MV-4-11 (cell line): ENCODE measurements at places on chromosomes 5 and 9.

GRCh38 chr9:95740217-95741004 is 135.1 kb upstream of the ERCC6L2 start:
- DNase-seq: no peak

DNA sequence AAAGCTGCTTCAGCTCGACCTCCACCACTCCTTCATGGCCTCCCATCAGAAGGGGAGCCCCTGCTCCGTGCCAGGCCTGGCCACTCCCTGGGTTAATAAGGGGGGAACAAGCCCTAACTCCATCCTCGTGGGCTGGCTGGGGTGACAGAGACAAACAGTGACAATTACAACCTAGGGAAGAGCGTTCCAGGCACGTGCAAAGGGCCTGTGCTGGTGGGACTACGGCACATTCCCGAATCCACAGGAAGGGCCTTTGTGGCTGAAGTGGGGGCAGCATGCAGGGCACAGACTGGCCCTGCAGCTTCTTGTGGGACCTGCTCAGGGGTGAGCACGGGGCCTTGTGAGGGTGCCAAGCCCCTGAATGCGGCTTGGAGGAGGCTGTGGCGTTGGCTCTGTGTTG is 157.4 kb downstream of the C9orf50 start:
- DNase-seq: no peak

DNA sequence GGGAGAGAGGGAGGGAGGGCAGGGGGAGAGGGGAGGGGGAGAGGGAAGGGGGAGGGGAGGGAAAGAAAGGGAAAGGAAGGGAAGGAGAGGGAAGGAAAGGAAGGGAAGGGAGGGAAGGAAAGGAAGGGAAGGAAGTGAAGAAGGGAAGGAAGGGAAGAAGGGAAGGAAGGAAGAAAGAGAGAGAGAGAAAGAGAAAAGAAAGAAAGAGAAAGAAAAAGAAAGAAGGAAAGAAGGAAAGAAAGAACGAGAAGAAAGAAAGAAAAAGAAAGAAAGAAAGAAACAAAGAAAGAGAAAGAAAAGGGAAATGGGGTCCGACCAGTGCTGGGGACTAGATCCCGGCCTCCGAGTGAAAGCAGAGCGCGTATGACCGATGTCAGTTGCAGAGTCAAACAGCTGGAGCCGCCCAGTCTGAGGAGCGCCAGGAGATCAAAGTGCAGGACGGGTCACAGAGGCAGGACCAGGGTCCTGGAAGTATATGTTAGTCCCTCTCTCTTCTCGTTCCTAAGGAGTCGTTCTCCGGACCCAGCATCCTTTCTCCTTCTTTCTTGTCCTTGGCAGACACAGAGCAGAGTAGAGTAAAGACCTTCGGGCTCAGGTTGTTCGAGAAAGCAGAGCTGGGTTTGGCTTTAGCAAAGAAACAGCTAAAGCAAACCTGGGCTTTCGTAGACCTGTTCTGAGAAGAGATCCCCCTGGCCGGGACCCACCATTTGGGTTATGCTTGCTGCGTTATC is 305.4 kb upstream of the MSX2 start:
- no peak for DNase-seq

GRCh38 chr5:68007451-68007850 is 208.1 kb upstream of the PIK3R1 start:
- peak; percentile 95 for DNase-seq

- peak; percentile 6 for DNase-seq
Measured at GRCh38 chr5:158722940-158723339, 376.8 kb downstream of the EBF1 start.

GRCh38 chr5:38478166-38478565 is 78.3 kb downstream of the LIFR start:
- no peak for DNase-seq

GRCh38 chr5:167743695-167744464 is 547.6 kb upstream of the WWC1 start:
- no peak for DNase-seq

GRCh38 chr5:75632321-75632720 is 21.1 kb downstream of the ANKDD1B start:
- DNase-seq: no peak

GRCh38 chr5:68875351-68875750 is 218.5 kb upstream of the SLC30A5 start:
- no peak for DNase-seq

DNA sequence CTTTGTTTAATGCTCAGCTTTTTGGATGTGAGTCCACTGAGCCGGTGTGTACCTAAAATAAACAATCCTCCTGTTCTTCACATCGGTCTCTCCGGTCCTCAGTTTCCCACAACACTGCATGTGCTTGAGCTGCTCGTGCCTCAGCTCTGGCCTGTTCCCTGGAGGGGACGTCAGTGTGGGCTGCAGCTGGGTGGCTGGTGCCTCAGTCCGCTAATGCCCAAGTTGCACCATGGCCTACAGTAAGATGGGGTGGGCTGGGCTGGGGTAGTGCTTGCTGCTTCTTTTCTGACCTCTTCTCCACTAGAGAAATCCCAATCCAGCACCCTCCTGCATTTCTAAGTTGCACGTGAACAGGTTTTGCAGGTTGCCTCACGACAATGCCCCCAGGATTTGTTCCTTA is 595 bp upstream of the BTNL9 start:
- no peak for DNase-seq

- DNase-seq: no peak
Measured at GRCh38 chr5:79774171-79774854, 84.7 kb downstream of the CMYA5 start.

GRCh38 chr5:61306531-61307131 is 25.4 kb upstream of the ZSWIM6 start:
- peak; percentile 62 for DNase-seq

- no peak for DNase-seq
Measured at GRCh38 chr9:87478226-87478992, 19.3 kb upstream of the DAPK1 start.

GRCh38 chr5:38607396-38607795 is 51.0 kb upstream of the LIFR start:
- DNase-seq: peak; percentile 92

GRCh38 chr5:58466939-58467338 is 7.1 kb upstream of the PLK2 start:
- DNase-seq: peak; percentile 85

DNA sequence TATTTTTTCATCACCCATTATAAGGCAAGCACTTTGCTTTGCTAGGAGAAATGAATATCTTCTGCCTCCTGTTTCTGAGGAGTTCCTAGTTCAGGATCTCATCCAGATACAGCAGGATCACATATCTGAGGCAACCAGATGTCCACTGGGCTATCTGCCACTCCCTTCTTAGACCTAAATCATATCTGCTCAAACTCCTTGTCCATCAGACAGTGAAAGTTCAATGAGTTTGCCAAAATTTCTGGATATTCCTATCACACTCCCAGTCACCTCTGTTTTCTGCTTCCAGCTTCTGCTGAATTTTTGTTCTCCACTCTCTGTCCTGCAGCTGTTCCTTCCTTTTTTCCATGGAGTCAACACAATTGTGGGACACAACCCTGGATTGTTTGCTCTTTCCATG is 54.2 kb upstream of the BASP1 start:
- DNase-seq: no peak

- no peak for DNase-seq
Measured at GRCh38 chr9:86304236-86304730, 21.9 kb upstream of the ISCA1 start.

DNA sequence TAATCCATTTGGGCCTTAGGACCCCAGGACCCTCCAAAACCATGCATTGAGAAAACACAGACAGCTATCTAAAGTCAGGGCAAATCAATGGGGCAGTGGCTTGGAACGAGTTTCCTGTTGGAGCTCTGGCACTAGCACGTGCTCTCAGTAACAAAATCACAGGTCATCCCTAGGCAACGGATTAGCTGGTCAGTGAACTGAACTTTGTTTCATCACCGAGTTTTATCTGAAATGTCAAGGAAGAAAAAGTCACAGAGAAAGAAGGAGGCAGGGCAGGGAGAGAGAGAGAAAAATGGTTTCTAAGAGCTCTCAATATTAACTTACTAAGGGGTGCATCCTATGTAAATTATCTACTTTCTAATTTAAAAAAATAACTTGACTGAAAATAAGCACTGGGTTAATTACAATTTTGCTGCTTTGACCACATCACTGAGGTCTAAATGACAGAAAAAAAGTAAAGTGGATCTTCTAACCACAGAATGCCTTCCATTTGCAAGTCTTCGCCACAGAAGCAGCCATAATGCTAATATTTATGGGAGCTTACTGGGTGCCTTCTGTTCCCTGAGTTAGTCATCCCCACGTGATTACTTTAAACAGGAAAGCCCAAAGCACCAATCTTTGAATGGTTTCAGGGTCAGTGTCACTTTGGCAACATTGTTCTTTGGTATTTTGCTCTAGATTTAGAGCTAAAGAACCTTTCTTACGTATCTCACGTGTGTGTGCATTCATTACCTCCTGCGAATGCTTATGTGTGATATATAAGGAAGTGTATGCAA is 503.9 kb downstream of the RASEF start:
- DNase-seq: peak; percentile 78

- DNase-seq: no peak
Measured at GRCh38 chr5:168234133-168234532, 57.3 kb upstream of the WWC1 start.

- peak; percentile 98 for DNase-seq
Measured at GRCh38 chr9:99137225-99137624, 32.3 kb downstream of the TGFBR1 start.

DNA sequence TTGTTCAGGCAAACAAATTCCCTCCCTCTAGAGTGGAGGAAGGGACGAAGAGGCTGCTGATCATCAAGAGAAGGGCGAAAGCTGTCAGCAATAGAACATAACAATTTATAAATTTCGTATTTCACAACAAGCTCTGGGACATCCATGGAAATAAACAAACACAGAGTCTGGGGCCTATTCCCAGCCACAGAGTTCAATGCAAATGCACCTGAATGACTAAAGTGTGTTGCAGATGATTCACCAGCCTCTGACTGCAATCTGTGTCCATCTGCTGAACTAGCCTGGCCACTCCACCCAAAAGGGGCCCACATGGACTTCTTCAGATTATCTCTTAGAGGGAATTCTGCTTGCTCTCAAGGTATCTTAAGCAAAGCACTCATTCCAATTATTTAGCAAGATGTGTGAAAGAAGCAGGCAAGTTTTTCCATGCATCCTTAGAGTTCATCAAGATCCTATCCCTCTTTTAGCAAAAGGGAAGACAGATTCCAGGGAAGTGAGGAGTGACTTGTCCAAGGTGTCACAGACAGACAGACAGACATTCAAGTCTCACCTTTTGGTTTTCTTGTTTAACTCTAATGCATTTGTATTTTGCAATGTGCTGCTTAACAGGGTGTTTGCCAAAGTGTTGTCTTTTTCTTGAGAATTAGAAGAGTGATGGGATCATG is 307.8 kb upstream of the PAPPA start:
- no peak for DNase-seq

GRCh38 chr5:160548949-160549645 is 127.4 kb downstream of the PTTG1 start:
- DNase-seq: no peak
